ENCODE measurements at places on chromosomes 13 and 19. TPM values are rescaled to one million over a fixed set of nuclear protein-coding genes. Genes with fewer than 3 reads are reported as not detected.

GRCh38 chr13:40444241-40444640 lies 222.2 kb downstream of the FOXO1 start:
- DNase-seq: no peak

DNA sequence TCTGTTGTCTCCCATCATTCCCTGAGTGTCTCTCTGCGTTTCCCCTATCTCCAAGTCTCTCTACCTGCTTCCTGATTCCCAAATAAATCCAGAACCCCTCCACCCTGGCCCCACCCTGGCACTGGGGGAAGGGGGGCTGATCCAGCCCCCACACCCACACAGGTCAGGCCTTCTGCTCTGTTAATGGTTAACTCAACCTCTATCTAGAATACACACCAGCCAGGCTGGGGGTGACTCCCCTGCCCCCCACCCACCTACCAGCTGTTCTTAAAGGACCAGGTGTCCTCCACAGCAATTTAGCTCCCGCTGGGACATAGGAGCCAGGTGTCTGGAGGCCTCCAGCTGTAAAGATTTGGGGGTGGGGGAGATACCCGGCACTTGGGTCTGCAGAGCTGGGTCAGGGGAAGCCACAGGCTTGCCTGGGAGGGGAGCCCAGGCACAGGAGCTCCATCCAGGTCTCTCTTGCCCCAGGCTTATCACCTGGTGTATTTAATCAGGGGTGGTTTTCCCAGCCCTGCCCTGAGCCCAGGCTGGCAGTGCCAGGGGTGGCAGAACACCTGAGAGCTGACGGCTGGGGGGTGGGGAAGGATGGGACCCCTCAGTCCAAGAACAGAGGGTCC lies 3.9 kb downstream of the IRF2BP1 start:
- DNase-seq: no peak

- no peak for DNase-seq
Observed at GRCh38 chr13:76316998-76317527, 569.1 kb downstream of the KCTD12 start.

The GIPC3 gene
- 0.52 TPM for total RNA-seq

DNA sequence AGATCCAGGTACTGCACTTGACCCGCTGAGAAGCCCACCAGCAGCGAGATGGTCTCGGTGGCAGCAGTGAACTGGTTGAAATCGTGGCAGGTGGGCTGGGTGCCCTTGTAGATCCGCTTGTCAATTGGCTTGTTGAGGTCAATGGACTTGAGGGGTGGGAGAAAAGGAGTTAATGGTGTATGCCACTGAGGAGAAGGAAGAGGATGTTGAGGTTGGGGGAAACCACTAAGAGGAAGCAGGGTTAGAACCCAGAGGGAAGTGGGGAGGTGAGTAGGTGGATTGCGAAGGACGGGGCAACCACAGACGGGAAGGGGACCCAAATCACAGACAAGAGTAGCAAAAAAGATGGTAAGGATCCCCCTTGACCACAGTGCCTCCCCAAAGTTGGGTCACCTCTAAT lies 1.7 kb downstream of the DMWD start:
- DNase-seq: no peak

DNA sequence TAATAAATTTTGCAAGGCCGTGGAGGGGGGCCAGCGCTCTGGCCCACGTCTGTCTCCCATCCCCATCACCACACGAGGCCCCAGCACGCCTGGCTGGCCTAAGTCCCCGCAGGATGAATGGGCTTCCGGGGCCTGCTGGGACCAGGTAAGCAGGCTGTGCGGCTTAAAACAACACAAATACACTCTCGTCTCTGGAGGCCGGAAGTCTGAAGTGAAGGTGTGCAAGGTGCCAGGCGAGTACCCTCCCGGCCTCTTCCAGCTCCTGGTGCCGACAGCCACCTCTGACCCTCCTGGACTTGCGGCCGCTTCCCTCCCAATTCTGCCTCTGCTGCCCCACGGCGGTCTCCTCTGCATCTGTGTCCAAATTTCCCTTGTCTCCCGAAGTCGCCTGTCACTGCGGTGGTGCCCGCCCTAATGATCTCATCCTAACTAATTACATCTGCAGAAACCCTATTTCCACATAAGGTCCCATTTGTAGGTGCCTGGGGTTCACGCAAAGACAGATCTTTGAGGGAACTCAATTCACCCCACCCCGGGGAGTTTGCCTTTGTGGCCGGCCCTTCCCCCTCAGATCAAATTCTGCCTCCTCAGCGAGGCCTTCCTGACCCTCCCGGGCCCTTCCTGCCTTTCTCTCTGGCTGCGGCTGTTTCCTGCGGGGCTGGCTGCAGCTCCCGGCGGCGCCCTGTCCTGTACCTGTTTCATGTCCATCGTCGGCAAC lies 8.1 kb upstream of the PTBP1 start:
- no peak for DNase-seq

- no peak for DNase-seq
Observed at GRCh38 chr13:25978961-25979360, 72.9 kb downstream of the SHISA2 start.

GRCh38 chr13:20689291-20689690 lies 14.2 kb upstream of the IL17D start:
- no peak for DNase-seq

GRCh38 chr13:64510747-64511146 lies 2719.4 kb downstream of the PCDH9 start:
- no peak for DNase-seq

- DNase-seq: no peak
Observed at GRCh38 chr13:28327373-28328270, 167.3 kb downstream of the FLT1 start.

The MYCBP2 gene
- total RNA-seq: 65.3 TPM

The GJB2 gene
- 9.3 TPM for total RNA-seq

DNA sequence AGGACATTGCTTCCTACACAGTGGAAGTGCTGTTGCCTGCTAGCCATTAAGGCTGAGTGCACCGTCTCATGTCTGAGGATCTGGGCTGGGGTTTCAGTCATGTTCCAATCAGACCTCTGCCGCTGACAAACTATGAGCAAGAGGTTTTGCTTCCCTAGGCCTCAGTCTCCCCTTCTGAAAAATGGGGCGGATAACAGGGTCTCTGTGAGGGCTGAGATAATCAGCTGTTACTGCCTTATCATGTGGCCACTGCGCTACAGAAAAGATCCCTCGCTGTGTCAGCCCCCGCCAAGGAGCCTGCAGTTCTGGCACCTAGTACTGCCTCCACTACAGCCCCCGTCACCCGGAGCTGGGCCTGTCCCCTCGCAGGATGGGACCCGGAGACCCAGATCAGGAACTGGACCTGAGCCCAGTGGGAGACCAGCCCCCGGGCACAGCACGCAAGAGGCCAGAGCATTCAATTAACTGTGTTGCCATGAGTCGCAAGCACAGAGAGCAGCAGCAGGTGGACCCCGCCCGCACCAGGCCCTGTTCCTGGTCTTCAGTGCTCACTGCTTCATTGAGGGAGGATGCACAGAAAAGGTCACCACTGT lies 3.0 kb upstream of the PNKP start:
- no peak for DNase-seq

DNA sequence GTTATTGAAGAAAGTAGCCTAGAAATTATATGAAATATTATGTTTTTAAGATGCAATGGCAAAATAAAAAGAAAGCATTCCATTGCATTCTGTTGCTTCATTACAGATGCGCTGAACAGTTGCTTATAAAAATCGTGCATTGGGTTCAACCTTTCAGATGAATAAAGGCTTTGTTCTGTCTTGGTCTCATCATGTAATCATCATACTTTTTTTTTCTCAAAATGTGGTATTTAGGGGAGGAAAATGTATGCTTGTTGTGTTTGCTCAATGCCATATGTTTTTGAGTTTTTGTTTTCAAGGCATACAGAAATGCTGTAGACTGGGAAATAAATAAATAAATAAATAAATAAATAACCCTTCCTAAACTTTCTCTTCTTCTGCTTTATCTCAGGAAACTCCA lies 1.1 kb upstream of the MBNL2 start:
- no peak for DNase-seq

GRCh38 chr13:113539822-113540221 lies 44.7 kb upstream of the TFDP1 start:
- DNase-seq: no peak

DNA sequence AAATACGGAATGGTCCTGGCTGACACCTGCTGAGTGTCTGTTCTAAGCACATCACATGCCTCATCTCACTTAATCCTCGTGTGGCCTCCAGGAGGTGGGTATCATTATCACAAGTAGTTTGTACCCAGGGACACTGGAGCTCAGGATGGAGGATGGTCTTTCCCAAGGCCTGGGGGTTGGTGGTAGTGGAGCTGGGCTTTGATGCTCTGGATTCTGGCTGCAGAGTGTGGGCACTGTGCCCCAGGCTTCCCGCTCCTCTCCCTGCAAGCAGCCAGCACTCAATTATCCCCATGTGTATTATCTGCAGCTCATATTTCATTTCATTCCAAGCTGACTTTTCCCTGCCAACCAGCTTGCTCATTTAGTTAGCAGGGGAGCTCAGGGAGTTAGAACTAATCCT lies 52.1 kb downstream of the SIAH3 start:
- DNase-seq: no peak

The ZNF223 gene
- total RNA-seq: 5.5 TPM

DNA sequence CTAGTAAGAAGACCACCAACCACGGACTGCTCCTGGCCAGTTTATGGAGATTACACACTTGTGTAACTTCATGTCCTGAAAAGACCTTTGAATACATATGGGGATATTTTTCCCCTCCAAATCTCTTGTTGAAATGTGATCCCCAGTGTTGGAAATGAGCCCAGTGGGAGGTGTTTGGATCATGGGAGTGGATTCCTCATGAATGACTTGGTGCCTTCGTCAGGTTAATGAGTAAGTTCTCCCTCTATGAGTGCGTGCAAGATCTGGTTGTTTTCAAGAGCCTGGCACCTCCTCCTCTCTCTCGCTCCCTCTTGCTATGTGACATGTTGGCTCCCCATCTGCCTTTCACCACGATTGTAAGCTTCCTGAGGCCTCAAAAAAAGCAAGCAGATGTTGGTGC lies 769.0 kb upstream of the SLITRK1 start:
- no peak for DNase-seq

DNA sequence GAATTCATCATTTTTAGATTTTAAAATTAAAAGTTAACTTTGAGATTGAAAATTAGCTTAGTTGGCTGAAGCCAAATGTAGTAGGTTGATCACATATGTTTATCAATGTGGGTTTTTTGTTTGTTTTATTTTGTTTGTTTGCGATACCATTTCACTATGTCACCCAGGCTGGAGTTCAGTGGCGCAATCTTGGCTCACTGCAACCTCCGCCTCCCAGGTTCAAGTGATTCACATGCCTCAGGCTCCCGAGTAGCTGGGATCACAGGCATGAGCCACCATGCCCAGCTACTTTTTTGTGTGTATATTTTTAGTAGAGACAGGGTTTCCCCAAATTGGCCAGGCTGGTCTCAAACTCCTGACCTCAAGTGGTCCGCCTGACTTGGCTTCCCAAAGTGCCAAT lies 665.7 kb upstream of the SLC10A2 start:
- no peak for DNase-seq

The GADD45GIP1 gene
- total RNA-seq: 27.7 TPM

The MAP2K2 gene
- 98.4 TPM for total RNA-seq

DNA sequence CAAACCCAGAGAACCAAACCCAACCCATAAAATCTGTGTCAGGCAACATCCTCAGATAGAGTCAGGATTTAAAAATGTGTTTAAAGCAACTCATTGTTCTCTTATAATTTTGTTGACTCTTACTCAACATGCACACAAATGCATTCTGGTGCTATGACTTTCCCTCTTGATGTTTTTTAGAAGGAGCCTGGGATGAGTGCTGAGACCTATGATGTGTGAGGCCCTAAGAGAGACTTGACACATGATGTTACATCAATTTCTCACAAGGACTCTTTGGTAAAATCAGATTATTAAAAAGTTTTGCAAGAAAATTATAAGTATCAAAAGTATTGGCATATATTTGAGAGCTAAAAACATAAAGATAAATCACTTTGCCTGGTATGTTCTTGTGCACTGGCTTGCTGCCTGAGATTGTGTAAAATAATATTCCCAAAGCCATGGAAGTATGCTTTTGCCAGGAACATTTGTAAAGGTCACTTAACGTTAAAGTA lies 173.9 kb downstream of the DCLK1 start:
- DNase-seq: no peak

GRCh38 chr19:40374084-40374483 lies 15.9 kb downstream of the HIPK4 start:
- DNase-seq: no peak

The SIGLEC8 gene
- total RNA-seq: 2.1 TPM

The NCR1 gene
- 0.52 TPM for total RNA-seq

GRCh38 chr19:35931874-35932202 lies 4.3 kb upstream of the LRFN3 start:
- DNase-seq: no peak

- no peak for DNase-seq
Observed at GRCh38 chr13:31151837-31152236, 9.9 kb downstream of the HSPH1 start.

The ACER1 gene
- 0.14 TPM for total RNA-seq

The TMEM86B gene
- 1.7 TPM for total RNA-seq

The ANGPTL8 gene
- total RNA-seq: not detected

The GRK1 gene
- total RNA-seq: 0.14 TPM

DNA sequence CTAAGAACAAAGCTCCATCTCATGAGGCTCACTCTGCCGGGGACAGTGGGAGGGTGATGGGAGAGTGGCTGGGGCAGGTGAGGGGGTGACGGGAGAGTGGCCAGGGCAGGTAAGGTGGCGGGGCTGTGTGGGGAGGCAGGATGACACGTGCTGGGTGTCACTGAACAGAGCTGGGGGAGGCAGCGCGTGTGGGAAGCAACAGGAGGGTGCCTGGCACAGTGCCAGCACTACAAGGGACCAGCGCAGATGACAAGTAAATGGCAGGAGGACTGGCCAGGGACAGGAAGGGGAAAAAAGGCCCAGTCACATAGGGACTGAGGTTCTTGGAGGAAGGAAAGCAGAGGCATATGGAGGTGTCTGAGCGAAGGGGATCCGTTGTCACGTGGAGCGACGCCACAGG lies 129.9 kb downstream of the RNF17 start:
- no peak for DNase-seq

GRCh38 chr13:44169018-44169911 lies 204.4 kb upstream of the SERP2 start:
- no peak for DNase-seq

DNA sequence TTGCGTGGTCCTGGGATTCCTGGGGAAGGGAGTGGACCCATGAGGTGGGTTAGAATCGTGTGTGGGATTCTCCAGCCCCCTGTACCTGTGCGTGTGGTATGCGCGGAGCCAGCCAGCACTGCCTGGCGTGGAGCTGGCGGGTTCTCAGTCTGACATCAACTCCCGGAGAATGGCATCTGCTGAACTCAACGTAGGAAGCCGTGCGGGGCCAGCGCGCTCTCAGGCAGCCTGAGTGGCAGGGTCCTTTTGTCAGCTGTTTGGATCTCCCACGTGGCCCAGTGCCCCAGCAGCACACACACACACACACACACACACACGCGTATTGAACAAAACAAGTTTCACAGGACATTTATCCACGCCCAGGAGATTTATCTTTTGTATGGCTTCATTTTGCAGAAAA lies 28.1 kb downstream of the ATP4B start:
- no peak for DNase-seq

GRCh38 chr13:75353781-75354193 lies 128.2 kb downstream of the TBC1D4 start:
- DNase-seq: no peak

DNA sequence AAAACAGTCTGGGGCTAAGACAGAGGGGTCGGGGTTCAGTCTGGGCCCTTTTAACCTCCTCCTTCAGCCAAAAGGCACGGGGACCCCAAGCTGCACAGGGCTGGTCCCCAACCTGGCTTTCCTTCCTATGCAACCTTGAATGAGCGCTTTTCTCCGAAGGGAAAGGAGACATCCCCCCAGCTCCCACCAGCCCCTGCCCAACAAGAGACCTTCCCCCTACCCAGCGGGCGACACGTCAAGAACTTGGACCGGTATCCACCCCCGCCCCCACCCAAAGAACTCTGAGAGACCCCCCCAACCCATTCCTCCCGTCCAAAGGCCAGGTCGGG lies 35.0 kb upstream of the NANOS3 start:
- DNase-seq: peak; percentile 9

GRCh38 chr19:38317104-38317612 lies 1.4 kb upstream of the YIF1B start:
- DNase-seq: peak; percentile 28

All from thymus (tissue), 14 donors.